ENCODE measurements at places on chromosomes 12 and 14.

DNA sequence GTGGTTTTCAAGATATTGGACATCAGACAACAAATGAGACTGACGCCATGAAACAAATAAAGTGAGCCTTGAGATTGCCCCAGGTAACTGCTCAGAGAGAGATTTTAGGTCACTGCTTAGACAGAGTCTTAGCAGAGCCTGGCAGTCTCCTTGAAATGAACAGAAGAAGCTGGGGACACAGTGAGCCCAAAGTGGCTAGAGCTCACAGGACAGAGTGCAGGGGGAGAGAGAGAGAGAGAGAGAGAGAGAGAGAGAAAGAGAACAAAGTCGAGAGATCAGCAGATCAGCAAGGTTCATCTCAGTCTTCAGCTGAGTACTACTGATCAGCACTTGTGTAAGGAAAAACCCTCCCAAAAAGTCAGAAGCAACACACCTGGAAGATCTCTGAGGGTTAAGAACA, 147.4 kb downstream of the RMST start:
- no peak for DNase-seq

DNA sequence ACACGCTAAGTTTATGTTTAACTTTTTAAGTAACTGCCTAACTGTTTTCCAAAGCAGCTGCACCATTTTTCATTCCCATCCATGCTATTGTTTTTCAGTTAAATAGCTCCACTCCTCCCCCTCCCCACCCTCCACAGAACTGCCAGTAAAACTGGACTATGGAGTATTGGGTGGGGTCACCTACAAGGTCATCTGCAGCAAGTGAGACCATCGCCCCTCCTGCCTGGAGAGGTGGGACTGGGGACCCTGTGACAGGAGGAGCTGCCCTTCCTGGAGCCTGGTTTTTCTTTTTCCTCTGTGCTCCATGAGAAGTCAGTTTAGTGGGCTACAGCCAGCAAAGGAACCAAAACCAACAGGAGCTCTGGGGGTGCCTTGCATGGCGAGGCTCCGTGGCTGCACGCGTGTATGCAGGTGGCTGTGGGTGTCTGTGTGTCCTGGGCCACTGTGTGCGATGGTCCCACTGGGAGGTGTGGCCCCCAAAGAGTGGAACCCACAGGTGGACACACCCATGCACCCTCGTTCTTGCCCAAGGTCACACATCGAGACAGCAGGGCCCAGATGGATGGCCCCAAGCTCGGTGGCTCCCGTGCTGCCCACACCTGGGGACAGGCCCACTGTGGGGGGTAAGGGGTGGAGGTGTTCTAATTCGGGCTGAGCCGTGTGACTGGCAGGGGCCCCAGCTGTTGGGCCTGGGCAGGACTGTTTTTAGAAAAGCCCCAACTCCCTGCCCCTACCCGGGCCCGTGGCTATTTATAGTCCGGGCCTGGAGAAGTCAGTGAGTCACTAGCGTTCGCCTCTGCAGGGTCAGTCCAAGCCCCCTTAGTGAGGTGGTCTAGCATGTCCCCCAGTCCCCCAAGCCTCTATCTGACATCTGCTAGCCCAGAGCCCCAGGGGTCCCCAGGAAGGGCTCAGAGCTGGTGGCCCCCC, 2.3 kb upstream of the ADSS1 start:
- DNase-seq, result no peak

- no peak for DNase-seq
These were observed 161.5 kb upstream of the FRMD6 start for GRCh38 chr14:51490205-51490604.

- no peak for DNase-seq
These were observed 84.4 kb upstream of the DDHD1 start for GRCh38 chr14:53237488-53237887.

GRCh38 chr14:89787525-89787924, 167.0 kb downstream of the EFCAB11 start:
- DNase-seq, result no peak

DNA sequence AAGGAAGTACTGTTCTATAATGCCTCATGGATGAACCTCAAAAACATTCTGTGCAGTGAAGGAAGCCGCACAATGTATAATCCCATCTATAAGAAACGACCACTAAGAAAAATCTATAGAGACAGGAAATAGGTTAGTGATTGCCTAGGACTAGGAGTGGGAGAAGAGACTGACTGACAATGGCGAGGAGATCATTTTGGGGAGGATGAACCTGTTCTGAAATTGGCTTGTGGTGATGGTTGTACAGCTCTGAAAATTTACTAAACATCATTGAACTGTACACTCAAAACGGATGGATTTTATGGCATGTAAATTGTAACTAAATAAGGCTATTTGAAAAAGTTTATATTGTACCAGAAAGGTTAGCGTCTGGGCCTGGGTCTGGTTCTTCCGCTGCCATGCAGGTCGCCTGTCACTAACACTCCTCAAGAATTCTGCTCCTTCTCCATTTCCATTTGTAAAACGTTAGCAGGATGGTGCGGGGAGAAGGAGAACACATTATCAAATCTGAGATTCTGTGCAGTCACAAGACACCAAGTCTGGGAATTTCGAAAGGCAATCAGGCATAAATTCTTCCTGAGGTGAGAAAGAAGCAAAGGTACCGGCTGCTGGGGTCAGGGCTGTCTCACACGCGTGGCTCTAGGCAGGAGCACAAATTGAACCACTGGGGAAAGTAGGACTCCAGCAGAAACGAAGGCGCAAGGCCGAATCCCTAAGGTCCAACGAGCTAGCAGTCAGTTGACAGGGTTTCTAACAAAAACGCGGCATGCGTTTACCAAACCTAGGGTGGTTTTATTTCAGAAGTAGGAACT, 845 bp upstream of the COCH start:
- DNase-seq, result no peak

- no peak for DNase-seq
These were observed 8.3 kb downstream of the GALNT16 start for GRCh38 chr14:69268223-69268622.

GRCh38 chr12:66367015-66367667, 64.8 kb downstream of the HELB start:
- DNase-seq, result no peak

DNA sequence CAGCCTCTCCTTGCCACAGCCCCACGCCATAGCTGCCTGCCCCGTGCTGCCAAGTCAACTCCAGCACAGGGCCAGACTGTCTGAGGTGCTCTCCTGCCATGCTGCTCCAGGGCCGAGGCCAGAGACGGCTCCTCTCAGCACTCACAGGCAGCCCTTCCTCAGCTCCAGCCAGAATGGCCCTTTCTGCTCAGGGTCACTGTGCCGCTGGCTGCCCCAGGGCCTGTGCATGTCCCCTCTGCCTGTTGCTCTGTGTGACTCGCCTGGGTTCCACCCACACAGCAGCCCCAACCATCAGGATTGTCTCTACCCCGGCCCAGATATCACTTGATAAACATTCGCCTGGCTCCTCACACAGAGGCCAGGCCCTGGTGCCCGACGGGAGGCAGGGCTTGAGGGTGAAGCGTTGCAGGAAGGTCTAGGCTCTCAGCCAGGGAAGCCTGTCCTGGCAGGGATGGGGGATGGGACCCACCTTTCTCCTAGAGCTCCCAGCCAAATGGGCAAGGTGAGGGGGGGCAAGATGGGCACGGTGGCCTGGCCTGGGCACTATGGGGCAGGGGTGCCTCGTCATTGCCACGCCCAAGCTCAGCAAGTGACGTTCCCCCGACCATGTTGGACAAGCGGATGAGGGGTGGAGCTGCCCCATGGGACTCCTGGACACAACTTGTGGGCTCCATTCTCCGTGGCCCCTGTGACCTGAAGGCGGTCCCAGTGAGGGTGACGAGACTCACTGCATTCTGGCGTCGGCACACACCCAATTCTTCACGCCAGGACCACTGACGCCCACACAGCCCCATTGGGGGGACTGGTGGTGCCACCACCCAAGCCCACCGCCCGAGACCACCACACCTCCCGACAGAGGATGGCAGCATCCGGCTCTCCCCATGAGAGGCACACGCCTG, 27.4 kb upstream of the BTBD6 start:
- no peak for DNase-seq

GRCh38 chr14:100147181-100147631, 12.2 kb downstream of the DEGS2 start:
- DNase-seq, result peak; percentile 67

GRCh38 chr14:49692811-49693734, at the start of gene KLHDC1:
Gene KLHDC1, plus strand, starts transcription at chr14:49693120. Its CDS starts 75 bp downstream, at chr14:49693195.
- peak; percentile 83 for DNase-seq

- DNase-seq, result no peak
These were observed 15.0 kb downstream of the PAH start for GRCh38 chr12:102902093-102902492.

Measured in immature natural killer cell (primary cell).